ENCODE measurements at places on chromosomes 12 and 14.

DNA sequence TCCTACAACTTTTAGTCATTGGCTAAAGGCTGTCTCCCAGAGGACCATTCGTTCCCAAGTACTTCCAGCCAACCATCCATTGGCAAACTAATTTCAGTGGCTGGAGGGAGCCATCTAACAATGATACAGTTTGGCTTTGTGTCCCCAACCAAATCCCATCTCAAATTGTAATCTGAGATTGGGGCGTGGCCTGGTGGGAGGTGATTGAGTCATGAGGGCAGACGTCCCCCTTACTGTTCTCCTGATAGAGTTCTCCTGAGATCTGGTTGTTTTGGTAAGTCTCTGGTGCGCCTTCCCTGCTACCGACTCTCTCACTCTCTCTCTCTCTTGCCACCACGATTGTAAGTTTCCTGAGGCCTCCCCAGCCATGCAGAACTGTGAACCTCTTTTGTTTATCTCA is 99.7 kb upstream of the FUT8 start:
- no peak for DNase-seq

GRCh38 chr12:72521326-72521725 is 249.2 kb downstream of the TRHDE start:
- DNase-seq = no peak

DNA sequence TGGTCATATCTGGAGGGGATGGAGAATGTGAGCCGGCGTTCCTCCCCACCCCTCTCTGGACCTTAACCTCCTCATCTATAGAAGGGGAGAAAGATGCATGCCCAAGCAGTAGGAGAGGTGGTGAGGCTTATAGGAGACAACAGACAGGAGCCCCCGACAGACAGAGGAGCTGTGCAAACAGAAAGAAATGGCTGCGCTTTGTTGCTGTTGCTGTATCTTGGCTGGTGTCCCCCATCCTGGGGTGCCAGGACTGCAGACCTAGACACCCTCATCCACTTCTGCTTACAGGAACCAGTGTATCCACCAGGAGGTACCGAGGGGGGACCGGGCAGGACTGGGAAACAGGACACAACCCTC is 397 bp downstream of the SERPINA1 start:
- DNase-seq = no peak

- no peak for DNase-seq
Observed at GRCh38 chr14:75720842-75721498, 59.9 kb downstream of the TTLL5 start.

DNA sequence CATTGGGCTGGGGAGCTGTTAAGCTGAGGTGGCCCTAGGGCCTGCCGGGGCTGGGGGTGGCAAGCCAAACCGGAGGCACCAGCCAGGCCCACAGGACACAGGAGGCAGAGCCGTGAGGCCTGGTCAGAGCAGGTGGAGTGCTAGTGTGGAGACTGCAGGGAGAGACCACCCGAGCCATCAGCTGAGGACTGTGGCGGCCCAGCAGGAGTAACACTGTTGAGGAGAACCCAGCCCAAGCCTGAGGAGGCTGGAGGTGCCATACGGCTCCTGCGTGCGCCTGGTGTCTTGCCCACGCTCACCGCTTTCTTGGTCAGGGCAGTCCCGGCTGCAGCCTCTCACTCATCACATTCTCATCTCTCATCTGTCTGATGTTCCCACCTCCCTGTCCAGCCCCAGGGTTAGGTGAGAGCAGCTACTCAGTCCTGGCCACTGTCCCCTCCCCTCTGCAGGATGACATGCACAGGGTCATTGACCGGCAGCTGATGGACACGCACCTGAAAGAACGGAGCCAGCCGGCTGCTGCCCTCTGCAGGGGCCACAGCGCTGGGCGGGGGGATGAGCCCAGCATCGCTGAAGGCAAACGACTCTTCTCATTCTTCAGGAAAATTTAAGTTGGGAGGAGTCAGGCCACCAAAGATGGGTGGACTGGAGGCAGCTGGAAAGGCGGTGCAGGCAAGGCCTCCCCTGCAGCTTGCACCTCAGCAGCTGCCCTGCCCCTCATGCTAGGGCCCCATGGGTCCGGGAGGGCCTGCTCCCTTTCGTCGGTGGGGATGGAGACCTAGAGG is 23.8 kb downstream of the RAB35 start:
- DNase-seq = no peak

DNA sequence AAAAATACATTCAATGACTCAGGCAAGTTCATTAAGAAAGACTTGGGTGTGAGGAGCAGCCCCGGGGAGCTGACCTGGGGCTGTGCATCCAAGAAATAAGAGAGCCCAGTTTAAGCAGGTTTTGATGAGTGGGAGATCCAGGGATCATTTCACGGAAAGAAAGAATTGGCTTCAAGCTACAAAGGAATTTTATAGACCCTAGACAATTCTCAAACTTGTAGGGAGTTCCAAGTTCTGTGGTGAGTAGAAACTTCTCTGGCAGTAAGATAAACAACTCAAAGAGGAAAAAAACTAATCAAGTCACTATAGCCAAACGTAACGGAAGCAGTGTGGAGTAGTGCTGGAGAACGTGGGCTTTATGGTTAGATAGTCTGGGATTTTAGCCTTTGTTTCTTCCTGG is 175.7 kb upstream of the DDHD1 start:
- no peak for DNase-seq

DNA sequence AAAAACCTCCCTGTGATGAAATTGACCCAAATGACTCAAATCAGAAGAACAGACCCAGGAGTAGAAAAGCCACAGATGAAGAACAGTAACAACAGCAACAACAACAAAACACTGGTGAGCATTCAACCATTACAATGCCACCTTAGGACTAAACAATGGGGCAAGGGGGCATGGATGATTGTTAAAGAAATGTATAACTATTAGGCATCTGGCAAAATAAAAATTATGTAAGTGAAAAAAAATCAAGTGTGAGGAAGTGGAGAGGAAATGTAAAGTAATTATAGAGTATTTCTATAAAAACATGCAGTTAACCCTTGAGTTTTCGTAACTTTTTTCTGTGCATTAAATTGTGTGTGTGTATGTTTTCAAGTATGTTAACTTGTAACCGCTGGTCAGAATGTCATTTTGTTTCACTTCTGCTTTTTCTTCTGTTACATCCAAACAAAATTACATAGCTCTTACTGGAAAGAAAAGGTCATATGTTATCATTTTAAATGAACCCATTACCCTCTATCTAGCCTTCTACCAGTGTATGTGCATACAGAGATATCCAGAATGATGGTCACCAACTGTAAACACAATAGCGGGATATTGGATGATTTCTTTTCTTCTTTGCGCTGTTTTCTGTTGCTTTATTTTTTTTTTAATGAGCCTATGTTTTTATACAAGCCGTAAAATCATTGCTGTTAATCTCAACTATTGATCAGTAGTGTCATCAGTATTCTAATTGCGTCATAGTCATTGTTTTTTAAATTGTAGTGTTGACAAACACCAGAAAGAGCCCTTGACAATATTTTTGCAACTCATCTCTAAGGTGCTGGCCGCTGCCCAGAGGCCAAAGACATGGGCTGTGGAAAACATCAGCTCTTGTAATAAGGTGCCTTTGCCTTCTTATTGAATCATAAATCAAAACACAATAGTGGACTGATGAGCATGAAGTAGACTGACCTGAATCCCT is 170.6 kb downstream of the CRADD start:
- DNase-seq = no peak

GRCh38 chr12:80834724-80835123 is 103.0 kb downstream of the LIN7A start:
- no peak for DNase-seq

DNA sequence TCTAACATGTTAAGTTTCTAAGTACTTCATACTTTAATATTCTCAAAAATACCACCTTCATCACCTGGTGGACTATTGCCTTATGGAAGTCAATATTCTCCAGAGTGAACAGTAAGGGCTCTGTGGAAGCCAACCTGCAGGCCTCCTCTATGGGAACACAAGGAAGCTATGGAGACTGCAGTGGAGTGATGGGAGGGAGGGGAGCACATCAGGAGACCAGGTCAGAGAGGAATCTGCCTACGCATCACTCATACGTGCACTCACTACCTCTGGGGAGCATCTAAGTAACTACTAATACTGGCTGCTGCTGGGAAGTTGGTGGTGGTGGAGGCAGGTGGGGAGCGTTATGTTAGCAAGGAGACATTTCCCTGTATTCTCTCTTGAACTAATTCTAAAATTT is 19.9 kb downstream of the HECTD4 start:
- DNase-seq = no peak

DNA sequence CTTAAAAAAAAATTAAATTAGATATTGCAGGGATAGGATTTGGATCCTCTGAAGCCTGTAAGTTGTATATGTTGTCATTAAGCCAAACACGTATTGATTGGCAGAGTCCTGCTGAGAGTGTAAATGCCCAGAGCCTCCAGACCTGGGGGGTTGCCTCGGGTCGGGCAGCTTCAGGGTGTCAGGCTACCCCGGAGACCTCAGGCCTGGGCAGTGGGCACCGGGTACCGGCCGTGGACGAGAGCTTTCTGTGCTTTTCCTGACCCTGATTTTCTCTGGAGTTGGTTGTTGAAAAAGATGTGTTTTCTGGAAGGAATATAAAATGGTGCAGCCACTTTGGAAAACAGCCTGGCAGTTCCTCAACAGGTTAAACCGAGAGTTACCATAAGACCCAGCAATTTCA is 96.1 kb downstream of the DNAH10 start:
- DNase-seq = no peak

DNA sequence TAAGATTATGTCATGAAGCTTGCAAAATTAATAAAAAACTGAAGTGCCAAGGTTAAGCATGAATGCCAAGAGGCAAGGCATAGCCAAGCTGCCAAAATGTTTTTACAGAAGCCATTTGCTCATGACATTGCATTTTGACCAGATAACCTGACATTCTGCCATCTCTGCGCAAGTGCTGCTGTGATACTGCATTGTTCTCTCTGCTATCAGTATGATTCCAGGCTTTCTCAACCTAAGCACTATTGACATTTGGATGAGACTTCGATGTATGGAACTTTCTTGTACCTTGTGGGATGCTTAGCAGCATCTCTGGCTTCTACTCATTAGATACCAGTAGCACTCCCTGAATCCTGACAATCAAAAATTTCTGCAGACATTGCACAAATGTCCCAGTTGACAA is 139.2 kb downstream of the RASSF9 start:
- DNase-seq = no peak

GRCh38 chr14:96042248-96042930 is 3.2 kb downstream of the C14orf132 start:
- DNase-seq = no peak

GRCh38 chr12:103279444-103279843 is 216.3 kb downstream of the C12orf42 start:
- no peak for DNase-seq

GRCh38 chr12:51837286-51837685 is 11.2 kb downstream of the FIGNL2 start:
- DNase-seq = no peak

DNA sequence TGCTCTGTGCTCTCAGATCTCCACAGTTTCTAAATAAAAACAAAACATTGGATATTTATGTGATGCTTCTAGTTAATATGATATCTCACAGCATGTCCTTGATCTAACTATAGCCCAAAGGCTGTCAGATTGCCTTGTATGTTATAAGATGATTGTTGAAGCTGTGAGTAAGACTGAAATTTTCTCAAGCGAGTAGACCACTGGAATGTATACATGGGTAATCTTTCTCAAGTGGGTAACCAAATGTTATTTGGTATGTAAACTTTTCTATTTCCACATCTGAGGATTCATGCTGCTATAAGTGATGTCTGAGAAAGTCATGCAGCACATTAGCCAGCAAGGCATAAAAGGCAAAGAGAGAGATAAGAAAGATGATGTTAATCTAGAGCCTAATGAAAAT is 886.7 kb downstream of the NRXN3 start:
- DNase-seq = no peak

DNA sequence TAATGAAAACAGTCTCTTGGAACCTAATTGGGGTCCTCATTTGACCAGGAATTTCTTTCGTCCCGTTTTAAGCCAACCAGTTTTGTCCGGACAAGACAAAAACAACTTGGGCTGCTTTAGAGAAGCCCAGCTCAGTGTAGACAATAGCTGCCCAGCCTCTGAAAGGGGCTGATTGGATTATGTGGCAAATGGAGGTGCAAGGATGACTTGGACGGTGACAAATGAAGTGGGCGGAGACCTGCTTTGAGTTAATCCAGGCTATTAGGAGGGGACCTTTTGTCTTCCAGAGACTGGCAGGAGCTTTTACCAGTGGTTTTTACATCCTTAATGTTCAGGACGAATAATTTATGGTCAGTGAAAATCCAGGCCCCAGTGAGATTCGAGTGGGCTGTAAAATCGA is 4.8 kb downstream of the MEG3 start:
- DNase-seq = no peak

GRCh38 chr14:20436363-20436755 is 393 bp upstream of the KLHL33 start:
- DNase-seq = no peak

DNA sequence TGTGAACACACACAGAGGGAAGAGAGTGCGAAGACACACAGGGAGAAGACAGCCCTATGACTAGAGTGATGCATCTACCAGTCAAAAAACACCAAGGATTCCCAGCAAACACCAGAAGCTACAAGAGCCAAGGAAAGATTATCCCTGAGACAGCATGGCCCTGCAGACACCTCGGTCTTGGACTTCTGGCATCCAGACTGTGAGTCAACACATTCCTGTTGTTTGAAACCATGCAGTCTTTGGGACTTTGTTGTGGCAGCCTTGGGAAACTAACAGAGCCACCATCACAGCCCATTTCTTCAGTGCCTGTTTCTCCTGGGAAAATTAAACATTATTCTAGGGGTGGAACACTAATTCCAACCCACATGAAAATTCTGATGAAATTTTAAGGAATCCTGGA is 220.6 kb downstream of the GXYLT1 start:
- no peak for DNase-seq

- no peak for DNase-seq
Observed at GRCh38 chr14:104140213-104140462, 1.8 kb downstream of the KIF26A start.

GRCh38 chr14:29735459-29735858 is 192.2 kb downstream of the PRKD1 start:
- no peak for DNase-seq

DNA sequence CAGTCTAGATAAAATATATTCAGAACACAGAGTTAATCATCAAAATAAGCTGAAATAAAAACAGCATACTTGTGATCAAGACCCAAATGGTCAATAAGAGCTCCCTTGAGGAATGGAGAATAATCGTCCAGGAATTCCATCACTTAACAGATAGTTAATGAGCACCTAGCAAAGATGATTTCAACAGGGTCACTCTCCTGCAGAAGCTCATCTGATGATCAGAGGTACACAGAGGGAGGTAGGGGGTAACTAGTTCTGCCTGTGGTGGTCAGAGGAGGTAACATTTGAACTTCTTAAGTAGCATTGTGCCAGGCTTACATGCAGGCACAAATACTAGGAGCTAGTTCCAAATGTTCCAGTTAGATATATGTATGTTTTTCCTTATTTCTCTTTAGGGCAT is 9.5 kb downstream of the MED13L start:
- DNase-seq = no peak

- no peak for DNase-seq
Observed at GRCh38 chr14:81315341-81315740, 84.8 kb downstream of the STON2 start.

DNA sequence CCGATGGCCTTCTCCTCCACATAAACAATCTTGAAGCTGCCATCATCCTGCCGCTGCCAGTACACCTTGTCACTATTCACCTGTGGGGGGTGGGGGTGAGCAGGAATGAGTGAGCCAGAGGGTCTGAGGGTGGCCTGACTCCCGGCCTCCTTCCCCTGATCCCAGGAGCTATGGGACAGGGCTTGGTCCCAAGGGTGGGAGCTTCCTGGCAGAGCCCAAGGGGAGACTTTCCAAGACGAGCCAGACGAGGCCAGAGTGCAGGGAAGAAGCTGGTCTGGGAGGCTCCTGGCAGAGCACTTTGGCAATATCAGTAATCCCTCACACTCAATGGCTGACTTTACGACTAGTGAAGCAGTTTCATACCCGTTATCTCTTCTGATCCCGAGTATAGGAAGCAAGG is 7.5 kb downstream of the TGM1 start:
- DNase-seq = no peak

All from NCI-H446 (cell line).